ENCODE measurements at places on chromosomes 3 and 15.

DNA sequence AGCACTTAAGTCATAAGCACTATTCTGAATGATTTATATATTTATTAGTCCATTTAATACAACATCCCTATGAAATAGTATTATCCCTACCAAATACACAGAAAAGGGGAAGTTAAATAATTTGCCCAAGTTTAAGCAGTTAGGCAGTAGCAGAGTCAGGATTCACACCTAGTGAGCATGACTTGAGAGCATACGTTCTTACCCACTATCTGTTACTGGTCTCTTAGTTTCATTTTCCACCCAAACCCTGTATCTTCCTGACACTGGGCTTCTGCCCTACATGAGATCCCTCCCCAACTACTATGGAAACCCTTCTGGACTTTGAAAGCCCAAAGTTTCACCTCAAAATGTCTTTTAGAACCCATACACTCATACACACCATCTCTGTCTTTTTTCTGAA is 4.4 kb upstream of the ATOSA start:
- DNase-seq = no peak

- no peak for DNase-seq
Observed at GRCh38 chr15:65532738-65533051, 2.4 kb downstream of the HACD3 start.

DNA sequence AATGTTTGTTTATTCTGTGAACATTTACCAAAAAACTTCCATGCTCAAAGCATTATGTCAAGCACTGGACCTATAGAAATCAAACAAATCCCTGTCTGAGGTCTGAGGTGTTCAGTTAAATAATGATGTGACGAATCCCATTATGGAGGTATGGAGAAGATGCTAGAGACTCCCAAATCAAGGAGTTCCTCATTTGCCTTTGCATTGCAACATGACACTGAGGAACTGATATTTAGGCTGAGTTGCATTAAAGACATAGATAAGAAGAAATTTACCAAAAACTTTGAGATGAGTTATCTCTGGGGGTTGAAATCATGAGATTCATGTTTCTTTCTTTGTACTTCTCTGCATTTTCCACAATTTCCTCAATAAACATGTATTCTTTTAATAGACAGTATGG is 16.0 kb downstream of the CD200 start:
- DNase-seq = no peak

DNA sequence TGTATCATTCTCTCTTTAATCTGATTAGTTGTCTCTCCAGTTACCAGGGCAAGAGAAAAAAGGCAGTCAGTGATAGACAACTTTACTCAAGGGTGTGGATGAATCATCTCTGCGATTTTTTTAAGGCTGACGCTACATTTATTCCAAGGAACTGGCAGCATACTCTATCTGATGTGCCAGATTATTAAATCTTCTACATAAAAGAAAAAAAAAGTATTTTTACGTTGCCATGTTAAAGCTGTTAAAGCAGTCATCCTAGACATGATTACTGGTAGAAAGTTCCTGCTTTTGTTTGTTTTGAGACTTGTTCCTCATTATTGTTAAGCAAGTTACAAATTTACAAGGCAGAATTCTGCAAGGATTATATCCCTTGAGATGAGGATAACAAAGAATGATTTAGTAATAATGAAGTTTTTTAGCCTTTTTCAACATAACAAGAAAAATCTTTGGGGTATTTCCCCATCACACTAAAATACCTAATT is 121.7 kb downstream of the CBLB start:
- DNase-seq = no peak

GRCh38 chr3:136958939-136959338 is 1.2 kb downstream of the IL20RB start:
- DNase-seq = no peak

DNA sequence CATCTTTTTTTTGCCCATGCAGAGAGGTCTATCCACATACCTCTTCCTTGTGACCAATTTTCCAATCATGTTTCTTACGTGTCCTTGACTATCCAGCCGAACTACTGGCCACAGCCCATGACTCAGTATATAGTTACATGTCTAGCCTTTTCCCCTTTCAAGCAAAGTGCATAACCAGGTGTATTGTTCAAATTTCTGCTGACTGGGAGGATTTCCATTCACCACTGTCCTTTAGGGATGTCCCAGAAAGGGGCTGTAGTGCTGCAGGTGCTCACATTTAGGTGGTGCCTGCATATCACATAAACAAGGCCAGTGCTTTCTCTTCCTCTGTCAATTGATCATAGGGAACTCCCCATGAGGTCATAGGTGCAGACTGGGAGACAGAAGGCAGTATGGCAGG is 69.4 kb upstream of the ALDH1A3 start:
- no peak for DNase-seq

DNA sequence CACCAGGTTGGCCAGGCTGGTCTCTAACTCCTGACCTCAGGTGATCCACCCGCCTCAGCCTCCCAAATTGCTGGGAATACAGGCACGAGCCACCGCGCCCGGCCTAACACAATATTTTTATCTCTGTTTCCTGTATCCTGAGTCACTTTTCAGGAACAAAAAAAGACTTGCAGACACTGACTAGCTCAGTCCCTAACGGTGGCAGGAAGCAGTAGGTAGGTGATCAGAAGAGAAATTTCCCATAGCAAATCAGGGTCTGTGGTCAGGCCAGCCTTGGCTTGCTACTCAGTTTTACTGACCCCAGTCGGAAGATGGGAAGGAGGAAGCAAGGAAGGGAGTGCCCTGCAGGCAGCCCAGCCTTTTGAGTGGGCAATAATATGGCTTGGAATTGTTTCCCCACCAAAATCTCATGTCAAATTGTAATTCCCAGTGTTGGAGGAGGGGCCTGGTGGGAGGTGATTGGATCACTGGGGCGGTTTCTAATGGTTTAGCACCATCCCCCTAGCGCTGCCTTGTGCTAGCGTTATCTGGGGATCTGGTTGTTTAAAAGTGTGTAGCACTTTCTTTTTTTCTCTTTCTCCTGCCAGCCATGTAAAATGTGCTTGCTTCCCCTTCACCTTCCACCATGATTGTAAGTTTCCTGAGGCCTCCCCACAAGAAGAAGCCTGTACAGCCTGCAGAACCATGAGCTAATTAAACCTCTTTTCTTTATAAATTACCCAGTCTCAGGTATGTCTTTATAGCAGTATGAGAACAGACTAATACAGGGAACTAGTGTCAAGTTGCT is 19.5 kb upstream of the CDCP1 start:
- no peak for DNase-seq

DNA sequence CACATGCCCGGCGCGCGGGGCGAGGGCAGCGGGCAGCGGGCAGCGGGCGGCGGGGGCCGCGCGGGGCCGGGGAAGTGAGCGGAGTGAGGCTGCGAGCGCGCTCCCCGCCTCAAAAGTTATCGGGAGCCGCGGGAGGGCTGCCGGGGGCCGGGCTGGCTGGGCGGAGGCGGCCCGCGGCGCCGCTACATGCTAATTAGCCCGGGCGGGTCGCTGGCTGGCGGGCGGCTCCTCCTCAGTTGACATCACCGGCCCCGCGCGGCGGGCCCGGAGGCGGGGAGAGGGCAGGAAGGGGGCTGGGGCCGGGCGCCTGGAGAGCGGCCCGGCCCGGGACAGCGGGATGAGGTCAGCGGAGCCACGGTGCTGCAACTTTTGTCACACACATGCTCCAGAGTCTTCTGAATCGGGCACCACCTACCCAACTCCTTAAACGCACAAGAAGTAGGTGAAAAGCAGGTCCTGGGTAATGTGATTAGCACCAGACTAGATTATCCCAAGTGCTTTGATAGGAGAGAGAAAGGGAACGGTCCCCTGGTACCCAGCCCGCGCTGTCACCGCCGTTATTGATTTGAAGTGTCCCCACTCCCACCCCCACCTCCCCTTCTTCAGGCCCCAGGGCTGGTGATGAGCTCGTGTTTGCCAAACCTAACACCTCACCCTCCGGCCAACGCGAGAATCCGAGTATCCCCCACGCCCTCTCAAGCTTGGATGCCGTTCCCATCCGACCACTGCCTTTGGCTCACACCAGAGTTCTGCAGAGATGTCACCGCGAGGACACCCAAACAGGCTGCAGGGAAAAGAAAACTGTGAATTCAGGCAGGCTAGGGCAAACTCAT is at the start of gene HEG1:
Gene HEG1 (minus strand): TSS at position 85 of the 833 bp plus-strand sequence. CDS start 107 bp downstream, outside the sequence.
- peak; percentile 96 for DNase-seq

GRCh38 chr3:186483611-186484340 is 60.4 kb downstream of the CRYGS start:
- DNase-seq = no peak

- DNase-seq = peak; percentile 14
Observed at GRCh38 chr3:59374818-59375211, 325.0 kb upstream of the CFAP20DC start.

DNA sequence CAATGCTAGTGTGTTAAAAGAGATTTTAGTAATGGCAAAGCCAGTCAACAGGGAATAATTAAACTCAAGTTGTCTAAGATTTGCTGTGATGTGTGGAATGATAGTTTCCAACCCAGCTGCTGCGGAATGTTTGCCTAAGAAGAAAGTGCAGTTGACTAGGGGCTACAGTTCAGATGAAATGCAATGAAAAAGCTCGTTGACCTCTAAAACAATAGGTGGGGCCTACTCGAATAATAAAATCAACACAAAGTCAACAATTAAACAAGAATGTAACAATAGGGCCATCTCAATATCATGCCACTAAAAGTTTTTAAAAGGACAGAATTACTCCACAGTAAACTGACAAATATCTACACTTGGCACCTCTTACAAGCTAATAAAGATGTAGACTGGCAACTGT is 484.2 kb downstream of the MECOM start:
- no peak for DNase-seq

DNA sequence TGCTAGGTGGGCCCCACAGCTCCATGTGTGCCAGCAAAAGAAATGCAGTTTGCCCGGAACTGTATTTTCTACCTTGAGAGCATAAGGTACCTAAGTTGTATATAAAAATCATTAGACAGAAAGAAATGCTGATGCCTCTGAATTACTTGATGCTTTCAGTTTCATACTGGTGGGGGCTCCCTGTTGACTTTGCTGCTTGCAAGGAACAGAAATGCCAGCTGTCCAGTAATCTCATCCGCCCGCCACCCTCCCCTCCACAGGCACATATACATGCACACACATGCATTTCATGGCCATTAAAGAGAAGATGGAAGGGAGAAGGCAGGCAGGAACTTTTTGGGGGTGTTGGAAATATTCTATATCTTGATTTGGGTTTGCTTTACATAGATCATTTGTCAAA is 38.4 kb downstream of the LIMD1 start:
- DNase-seq = no peak

- no peak for DNase-seq
Observed at GRCh38 chr15:99628374-99629001, 62.7 kb downstream of the MEF2A start.

DNA sequence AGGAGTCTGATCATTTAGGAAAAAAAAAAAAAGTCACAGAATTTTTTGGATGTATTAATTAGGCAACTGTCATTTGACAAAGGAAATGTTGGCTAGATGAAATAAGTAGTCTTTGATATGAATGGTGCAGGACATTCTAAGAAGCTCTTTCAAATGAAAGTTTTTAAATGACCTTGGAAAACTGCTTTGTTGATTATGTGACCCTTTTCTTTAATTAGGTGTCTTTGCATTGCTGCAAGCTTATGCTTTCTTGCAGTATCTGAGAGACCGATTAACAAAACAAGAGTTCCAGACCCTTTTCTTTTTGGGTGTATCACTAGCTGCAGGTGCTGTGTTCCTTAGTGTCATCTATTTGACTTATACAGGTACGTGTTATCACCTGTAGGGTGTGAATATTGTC is 84.0 kb downstream of the STT3B start:
- DNase-seq = no peak

GRCh38 chr15:72790302-72790910 is 6.8 kb upstream of the ADPGK start:
- DNase-seq = no peak

- DNase-seq = no peak
Observed at GRCh38 chr3:126009181-126009580, 40.2 kb downstream of the ROPN1B start.

GRCh38 chr3:196140224-196140623 is 58.3 kb upstream of the TFRC start:
- no peak for DNase-seq

DNA sequence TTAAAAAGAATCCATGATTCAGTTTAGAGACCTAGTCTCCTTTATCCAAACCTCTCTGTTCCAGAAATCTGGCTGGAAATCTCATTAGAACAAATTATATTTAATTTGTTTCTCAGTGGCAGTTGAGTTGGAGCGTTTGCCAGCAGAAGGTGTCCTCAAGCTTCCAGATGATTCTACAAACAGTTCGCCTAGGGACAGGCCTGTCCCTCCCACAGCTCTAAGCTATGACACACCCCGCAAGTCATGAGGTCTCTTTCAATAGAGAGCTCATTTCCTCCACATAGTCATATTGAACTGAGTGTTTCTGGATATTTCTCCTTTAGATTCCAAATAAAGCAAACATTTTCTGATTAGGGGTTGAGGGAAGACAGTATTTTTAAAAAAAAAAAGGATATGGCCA is 230.3 kb downstream of the ATP8B4 start:
- DNase-seq = no peak

DNA sequence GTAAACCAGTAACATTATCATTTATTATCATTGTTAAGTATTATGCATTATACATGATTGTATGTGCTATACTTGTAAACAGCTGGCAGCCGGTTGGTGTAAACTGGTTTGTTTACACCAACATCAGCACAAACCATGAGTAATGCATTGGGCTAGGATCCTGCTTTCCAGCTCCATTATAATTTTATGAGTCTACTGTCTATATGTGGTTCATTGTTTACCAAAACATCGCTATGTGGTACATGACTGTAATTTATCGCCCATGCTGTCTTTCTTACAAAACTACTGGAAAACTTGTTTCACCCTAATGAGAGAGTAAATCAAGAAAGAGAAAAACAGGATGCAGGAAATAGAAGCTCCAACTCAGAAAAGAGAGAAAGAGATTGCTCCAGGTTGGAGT is 224.8 kb upstream of the CBLB start:
- DNase-seq = no peak

GRCh38 chr3:195111319-195111705 is 159.6 kb downstream of the XXYLT1 start:
- no peak for DNase-seq

GRCh38 chr3:44511238-44511566 is 33.7 kb upstream of the ZNF445 start:
- DNase-seq = no peak

- no peak for DNase-seq
Observed at GRCh38 chr15:63948436-63948835, 97.8 kb downstream of the DAPK2 start.

GRCh38 chr3:157330206-157330605 is 106.4 kb upstream of the PTX3 start:
- DNase-seq = no peak

GRCh38 chr3:78349571-78349970 is 1309.7 kb downstream of the ROBO2 start:
- DNase-seq = no peak

DNA sequence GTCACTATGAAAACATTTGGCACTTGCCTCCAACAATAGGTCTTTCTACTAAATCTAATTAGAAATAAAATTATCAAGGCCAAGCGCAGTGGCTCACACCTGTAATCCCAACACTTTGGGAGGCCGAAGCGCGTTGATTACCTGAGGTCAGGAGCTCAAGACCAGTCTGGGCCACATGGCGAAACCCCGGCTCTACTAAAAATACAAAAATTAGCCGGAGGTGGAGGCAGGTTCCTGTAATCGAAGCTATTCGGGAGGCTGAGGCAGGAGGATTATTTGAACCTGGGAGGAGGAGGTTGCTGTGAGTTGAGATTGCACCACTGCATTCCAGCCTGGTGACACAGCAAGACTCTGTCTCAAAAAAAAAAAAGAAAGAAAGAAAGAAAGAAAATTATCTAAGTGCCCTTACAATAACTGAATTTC is 1.6 kb upstream of the PLD1 start:
- no peak for DNase-seq
